GM23248 (cell line): ENCODE measurements at places on chromosomes 3 and 15.

DNA sequence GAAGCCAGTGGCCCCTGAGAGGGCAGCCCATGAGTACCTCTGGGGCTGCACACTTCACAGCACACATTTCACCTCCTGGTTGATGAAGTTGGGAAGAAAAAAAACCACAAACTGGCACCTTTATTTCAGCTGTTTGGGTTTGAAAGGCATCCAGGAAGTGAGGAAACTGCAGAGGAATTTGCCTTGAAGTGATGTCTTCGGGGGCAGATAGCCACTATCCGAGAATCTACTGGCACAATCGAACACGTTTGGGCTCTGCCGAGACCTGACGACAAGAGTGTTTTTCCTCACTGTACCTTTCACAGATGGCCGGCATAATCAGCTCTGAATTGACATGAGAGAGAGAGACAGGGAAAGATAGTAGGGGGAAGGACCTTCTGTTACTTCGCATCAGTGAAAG lies 59.7 kb downstream of the LRIG1 start:
- DNase-seq: peak; percentile 71

- DNase-seq: no peak
These were observed 98.1 kb downstream of the LRRK1 start for GRCh38 chr15:101017093-101017754.

DNA sequence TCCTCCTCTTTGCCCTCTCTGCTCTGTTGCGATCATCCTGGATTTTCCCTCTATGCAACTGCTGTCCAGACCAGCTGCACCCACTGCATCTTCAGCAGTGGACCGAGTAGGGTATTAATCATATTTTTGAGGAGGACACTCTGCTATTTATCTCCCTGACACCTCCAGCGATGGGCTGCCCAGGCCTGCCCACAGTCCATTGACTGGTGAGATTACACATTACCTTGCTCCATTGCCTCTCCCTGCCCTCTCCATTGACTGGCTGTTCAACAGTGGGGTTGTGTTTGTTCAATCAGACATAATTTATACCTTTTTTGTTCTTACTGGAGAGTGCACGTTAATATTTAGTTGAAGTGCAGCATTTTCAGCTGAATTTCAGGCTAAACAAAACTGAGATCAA lies 559.3 kb upstream of the ARRDC4 start:
- no peak for DNase-seq

DNA sequence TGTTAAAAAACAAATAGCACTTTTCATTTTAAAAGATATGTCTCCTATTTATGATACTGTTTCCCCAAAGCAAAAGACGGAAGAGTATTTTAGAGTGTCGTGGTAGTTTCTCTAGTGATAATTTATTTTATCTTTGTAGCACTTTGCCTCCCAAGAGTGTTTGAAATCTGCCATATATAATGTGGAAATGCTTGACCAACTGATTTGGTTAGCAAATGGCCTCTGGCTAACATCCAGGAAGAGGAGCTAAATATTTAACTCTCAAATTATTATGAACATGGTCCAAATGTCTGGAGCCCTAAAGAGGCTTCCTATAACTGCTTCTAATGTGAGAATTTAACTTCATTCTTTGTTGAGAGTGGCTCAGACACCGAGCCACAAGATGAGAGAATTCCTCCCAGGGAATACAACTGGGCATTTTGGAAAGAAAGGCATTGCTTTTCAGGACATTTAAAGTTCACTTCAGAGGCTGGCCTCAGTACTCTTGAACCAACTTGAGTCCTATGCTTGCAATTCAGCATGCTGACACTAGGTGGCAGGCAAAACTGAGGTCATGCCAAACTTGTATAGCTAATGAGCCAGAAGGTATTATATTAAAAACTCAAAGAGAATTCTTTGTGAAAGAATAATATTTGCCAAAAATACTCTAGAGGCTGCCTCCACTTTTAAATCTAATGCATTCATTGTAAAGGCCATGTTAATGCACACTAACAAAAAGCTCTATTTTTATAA lies 104.5 kb downstream of the RARB start:
- DNase-seq: no peak

DNA sequence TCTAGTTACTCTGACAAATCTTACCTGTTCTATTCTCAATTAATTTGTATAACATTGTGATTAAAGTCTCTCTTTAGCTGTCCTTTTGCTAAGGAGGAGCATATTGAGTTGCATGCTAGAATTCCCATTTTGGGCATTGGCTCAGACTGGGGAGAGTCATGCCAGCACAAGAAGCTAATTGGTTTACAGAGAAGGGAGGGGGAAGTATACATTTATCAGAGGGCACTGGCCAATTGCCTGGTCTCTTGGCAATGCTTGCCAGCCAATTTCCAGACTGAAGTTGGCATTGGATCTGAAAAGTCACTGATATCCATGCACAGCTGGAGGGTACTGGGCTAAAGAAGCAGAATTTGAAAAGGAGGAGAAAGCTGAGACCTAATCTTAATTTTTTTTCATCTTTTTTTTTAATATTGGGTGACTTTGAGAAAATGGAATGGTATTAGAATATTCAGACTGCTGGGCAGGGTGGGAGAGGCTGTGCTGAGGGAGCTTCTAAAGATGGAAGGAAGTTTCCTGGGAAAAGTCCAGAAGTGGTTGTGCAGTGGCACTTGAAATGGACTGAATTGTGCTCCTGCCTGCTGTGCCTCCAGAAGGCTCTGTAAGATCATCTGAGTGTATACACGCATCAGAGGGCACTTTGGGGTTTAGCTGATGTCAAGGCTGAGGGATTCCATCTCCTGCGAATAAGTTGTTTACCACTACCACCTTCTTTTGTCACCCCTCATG lies 365.2 kb upstream of the DPH6 start:
- no peak for DNase-seq

DNA sequence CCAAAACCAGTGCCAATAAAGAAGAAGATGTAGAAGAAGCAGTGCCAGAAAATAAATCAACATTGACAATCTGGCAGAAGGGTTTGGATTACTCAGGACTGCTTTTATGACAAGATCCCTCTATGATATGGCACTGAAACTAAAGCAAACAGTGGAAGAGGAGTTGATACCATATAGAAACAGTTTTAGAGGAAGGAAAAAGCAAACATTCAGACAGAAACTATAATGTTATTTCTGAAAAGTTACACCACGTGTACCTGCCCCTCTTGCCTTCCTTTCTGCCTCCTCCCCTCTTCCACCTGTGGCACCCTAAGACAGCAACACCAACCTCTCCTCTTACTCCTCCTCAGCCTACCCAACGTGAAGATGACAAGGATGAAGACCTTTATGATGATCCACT lies 63.0 kb downstream of the SFMBT1 start:
- no peak for DNase-seq
